PC-3 (cell line): ENCODE measurements at places on chromosomes 2 and 18. TPM values are rescaled to one million over a fixed set of nuclear protein-coding genes. Genes with fewer than 3 reads are reported as not detected.
A peak's percentile ranks its signal among the peaks of the same experiment; 100 is the strongest.

DNA sequence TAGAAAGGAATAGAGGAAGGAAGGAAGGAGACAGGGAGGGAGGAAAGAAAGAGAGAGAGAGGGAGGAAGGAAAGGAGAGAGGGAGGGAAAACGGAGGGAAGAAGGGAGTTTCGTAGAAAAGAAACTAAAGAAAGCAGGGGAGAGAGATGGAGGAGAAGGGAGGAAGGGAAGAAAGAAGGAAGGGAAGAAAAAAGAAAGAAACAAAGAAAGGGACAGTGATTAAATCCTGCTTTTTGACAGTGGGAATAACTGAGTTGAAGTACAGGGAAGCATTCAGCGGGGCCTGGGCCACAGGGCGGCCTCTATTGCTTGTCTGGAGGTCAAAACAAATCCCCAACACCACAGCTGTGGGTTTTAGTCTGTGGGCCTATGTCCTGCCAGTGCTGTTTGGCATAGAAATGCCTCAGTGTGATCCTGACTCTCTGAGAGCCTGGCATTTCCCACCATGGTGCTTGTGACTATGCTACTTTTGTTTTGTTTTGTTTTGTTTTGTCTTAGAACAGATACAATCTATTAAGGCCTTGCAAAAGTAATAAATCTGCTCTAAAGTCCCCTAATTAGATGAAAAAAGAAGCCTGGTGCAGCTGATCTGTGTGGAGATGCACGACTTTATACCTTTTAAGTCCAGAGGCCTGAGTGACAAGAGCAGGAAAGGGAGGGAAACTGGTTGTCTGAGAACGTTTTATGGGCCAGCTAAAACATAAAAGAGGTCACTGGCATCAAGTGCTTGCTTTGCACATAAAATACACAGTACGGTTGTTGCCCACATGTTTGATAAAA is 40.0 kb downstream of the IL1RL2 start:
- DNase-seq = peak; percentile 45

- no peak for DNase-seq
Measured at GRCh38 chr2:113716291-113716690, 40.2 kb downstream of the SLC35F5 start.

DNA sequence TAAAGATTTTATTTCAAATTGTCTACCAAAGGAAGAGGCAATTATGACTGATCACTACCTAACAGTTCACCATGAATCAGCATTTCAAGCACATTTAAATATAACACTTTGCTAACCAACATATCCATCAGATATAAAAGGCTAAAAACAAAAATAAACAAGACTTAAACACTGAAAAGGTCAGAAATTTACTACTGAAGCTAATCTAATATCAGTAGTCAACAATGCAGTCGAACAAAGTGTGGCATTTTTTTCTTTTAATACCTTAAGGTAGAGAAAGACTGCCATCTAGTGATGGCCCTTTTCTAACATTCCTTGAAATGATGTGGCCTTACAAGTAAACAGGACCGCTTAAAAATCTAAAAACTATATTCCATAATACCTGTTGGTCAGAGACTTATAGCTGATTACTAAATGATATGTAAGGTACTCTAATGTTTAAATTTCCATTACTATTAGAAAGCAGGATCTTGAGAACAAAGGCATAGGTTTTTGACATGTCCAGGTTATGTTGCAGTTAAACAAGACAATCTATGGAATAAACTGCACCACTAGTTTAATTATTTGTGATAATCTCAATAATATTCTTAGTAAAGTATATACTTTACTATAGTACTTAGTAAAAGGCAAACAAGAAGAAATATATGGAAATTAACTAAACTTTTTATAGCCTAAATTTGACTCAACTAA is 80.0 kb downstream of the EXOC6B start:
- peak; percentile 85 for DNase-seq

- DNase-seq = no peak
Measured at GRCh38 chr2:156852210-156852609, 405.3 kb upstream of the GALNT5 start.

DNA sequence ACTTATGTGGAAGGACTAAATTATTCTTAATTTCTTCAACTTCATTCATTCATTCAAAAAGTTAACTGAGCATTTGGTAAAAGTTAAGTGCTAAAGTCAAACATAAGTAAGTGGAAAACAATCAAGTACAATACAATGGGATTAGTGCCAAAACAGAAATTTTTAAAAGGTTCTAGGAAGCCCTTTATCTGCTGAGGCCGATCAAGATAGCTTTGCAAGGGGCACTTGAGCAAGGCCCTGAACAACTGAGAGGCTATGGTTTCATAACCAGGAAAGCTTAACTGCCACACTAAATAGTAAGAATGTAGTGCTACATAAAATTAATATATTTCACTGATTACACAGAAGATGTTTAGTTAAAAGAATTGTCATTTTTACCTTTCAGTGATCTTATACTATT is 76.5 kb downstream of the NOL10 start:
- DNase-seq = no peak

TACR1 gene
- total RNA-seq = not detected in 2 replicates

SOX11 gene
- total RNA-seq = not detected in 2 replicates

KIAA2012 gene
- not detected in 2 replicates for total RNA-seq

TFPI gene
- total RNA-seq = 15.0 and 16.0 TPM in 2 replicates

SP9 gene
- total RNA-seq = not detected in 2 replicates
